ENCODE measurements at places on chromosomes 7 and 10.

- DNase-seq: no peak
These were observed 363.9 kb upstream of the MGMT start for GRCh38 chr10:129102906-129103693.

DNA sequence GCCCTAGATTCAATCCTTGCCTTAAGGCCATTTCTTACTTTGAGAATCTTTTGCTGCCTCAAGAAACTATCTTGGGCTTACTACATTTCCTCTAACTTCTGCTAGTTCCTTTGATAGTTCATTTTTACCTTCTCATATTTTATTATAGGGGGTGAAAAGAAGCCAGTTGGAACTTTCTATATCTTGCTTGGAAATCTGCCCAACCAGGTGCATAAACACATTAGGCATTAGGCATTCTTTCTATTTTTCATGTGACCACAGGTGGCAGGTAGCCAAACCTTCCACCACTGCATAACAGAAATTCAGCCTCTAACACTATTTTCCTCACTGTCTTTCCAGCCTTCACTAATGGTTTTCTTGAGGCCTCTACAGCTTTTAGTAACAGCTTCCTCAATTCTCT, 300.0 kb upstream of the SP8 start:
- no peak for DNase-seq

DNA sequence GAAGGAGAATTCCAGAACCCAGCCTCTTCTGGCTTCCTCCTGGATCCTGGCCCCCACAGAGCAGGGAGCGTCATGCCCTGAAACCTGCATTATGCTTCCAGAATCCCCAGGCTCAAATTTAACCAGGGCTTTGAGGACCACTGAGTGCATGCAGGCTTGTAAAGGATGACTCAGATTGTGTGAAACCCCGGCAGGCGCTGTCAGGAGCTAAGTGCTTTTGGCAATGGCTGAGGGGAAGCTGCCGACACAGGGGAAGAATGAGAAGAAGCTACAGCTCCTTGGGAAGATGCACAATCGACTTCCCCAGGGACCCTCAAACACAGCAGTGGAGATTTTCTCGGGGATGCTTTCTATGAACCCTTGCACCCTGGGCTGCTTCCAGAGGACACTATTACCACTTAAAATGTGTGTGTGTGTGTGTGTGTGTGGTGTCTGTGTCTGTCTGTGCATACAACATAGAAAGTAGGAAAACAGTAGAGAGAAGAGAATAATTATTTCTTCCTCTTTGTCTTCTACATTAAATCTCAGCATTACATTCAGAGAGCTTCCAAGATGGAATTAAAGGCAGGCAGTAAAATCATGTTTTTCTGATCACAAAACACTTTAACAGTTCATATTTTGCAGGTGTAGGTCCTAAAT, 183.5 kb upstream of the INHBA start:
- DNase-seq: no peak

DNA sequence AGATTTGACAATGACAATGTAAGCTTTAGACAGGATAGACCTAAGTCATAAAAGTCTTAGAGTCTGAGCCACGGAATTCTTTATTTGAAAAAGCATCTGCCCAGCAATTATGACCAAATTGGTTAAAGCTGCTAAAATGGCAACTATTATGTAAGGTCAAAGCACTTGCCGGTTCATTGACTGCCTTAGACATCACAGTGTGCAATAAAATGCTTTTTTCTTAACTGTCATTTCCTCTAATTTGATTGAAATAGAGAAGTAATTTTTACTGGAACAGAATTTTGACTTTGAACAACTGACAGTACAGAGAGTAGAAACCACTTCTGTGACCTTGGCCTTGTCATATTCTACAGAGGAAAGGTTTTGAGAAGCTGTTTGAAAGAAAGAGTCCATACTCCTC, 142.9 kb downstream of the THSD7A start:
- no peak for DNase-seq

- DNase-seq: no peak
These were observed 4.9 kb upstream of the SRRM3 start for GRCh38 chr7:76196786-76197185.

DNA sequence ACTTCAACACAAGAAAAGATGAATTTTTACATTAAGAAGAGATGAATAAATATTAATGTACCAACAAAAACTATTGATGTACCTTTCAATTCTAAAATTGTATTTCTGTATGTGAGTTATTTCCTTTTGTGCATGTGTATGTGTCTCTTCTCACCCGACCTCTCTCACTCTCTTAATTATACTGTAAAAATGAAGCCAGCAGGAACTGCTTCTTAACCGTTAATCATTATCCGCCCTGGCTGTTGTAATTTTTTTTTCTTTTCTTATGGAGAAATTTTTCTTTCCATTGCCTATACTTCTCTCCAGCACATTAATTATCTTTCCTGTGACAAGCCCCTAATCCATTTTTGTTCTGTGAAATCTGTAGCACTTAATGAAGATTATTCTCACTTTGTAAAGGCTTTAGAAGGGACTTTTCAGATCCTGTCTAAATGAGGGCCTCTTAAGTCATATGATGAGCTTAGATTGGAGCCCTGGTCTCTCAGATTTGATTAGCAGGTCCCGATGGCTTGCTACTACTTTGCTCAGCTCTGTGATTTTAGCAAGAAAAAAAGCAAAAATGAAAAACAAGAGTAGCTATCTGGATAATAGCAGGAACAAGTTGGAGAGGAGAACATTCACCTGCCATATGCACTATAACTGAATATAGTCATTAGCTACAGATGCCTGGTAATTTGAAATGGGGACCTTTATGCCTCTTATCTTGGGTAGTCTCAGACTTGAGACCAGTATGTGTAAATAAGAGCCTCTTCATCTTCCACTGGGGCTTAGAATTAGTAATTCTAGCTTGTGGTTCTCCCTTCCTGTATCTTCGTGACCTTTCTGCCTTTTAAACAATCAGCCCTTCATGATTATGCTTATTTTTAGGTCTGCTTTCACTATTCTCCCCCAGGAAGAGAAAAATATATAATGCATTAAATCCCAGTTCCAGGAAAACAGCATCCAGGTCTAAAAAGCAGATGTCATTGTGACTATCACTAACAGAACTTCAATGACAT, 80.0 kb upstream of the COL1A2 start:
- no peak for DNase-seq

- no peak for DNase-seq
These were observed 15.9 kb upstream of the ZNF777 start for GRCh38 chr7:149476791-149477190.

GRCh38 chr7:137798073-137798763, 48.6 kb downstream of the DGKI start:
- DNase-seq: no peak

- DNase-seq: no peak
These were observed 35.6 kb upstream of the CNPY1 start for GRCh38 chr7:155581954-155582353.

DNA sequence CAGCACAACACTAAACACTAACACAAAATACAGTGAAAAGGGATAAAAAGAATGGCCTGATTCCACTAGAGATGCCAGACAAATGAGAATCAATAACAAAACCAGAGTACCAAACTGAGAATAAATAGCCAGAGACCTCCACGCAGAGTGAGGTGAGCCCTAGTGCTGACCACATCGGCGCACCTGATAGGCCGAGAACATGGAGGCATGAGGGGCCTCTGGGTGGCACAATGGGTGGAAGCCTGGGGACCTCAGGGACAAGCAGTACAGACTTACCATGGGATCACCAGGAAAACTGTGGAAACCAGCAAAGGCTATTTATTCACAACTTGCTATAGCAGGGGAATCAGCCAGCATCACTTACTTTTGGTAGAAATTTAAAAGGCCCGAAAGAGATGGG, 1.8 kb upstream of the CSGALNACT2 start:
- no peak for DNase-seq

Data from activated naive CD4-positive, alpha-beta T cell (primary cell).